ENCODE measurements at places on chromosomes 13 and 19. TPM values are rescaled to one million over a fixed set of nuclear protein-coding genes. Genes with fewer than 3 reads are reported as not detected.

DNA sequence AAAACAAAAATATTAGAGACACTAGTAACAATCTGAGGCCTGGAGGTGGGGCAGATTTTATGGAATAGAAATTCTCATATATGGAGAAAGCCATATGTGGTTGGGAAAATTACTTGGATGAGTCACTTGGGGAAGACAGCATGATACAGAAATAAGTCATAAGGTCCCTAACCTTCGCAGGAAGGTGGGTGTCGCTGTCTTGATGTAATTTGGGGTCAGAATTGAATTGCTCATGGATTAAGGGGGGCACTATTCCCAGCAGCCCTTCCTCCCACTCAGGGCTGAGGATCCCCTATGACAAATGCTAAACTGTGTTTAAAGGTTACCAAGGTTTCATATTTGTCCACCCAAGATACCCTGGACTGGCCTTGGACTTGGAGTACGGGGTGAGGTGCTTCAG is 5.0 kb downstream of the RDH8 start:
- peak; percentile 84 for DNase-seq
- H3K4me3 ChIP-seq = no peak overlapping the region
- peaks cover 15% of the 10 kb centered on the region for H3K4me1 ChIP-seq
- no peaks in the 10 kb centered on the region for H3K36me3 ChIP-seq
- H3K27ac ChIP-seq = peak overlapping the region; percentile 70

CAPS gene
- 16.1 TPM for total RNA-seq

GRCh38 chr13:36357692-36358091 is 11.5 kb upstream of the SPART start:
- no peaks in the 10 kb centered on the region for H3K27me3 ChIP-seq
- DNase-seq = peak; percentile 10
- H3K4me3 ChIP-seq = no peak overlapping the region
- peaks cover 6% of the 10 kb centered on the region for H3K4me1 ChIP-seq
- H3K27ac ChIP-seq = no peak overlapping the region

DNA sequence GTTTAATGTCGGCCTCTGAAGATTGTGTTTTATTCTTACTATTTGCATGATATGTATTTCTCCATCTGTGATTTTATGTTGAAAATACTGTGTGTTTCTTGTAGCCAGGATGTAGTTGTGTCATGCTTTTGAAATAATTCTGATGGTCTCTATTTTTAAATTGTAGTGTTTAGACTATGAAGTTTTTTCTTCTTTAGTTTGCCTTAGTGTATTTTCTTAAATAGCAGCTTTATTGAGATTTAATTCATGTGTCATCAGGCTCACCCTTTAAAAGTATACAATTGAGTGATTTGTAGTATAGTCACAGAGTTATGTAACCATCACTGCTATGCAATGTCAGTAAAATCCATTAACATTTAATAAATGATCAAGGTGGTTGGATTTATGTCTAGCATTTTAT is 74.5 kb downstream of the PCCA start:
- H3K4me1 ChIP-seq = no peaks in the 10 kb centered on the region
- no peaks in the 10 kb centered on the region for H3K36me3 ChIP-seq
- H3K27me3 ChIP-seq = no peaks in the 10 kb centered on the region
- no peak for DNase-seq

CTXN1 gene
- 9.0 TPM for total RNA-seq

DNA sequence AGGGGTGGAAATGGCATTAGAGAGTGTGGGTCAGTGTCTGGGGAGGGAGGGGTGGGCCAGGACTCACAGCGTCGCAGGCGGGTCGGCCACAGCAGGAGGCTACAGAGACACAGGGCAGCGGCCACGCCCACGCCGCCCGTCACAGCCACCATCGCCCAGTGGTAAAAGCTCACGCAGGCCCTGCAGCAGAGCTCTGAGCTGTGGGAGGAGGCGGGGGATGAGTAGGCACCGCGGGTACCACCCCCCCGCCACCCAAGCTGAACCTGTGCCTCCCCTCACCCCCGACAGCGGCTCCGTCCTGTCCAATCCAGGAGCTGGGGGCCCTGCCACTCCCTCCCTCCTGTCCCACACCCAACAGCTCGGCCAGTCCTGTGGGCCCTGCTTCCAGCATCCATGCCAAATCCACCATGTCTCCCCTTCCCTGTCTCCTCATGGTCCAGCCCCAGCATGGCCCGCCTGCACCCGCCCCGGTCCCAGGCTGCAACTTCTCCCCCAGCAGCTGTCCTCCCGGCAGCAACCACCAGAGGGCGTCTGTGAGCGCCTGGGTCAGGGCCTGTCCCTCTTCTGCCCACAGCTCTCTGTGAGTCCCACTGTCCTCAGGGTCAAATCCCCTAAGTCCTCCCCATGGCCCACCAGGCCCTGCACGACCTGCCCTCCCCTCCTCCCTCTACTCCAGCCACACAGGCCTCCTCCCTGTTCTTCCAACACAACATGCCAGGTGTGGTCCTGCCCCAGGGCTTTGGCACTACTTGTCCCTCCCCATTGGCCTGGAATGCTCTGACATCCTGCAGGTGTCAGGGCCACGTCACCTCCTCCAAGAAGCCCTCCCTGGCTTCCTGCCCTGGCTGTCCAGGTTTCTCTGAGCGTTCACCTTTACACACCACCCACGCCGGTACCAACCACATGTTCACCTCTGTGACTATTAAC is 6.0 kb downstream of the TEKTIP1 start:
- H3K27me3 ChIP-seq = no peaks in the 10 kb centered on the region
- H3K4me1 ChIP-seq = no peaks in the 10 kb centered on the region
- H3K27ac ChIP-seq = no peak overlapping the region
- no peak overlapping the region for H3K4me3 ChIP-seq
- no peaks in the 10 kb centered on the region for H3K36me3 ChIP-seq
- DNase-seq = peak; percentile 62

Data from GM23248 (cell line).